ENCODE measurements at places on chromosomes 11 and 22.

DNA sequence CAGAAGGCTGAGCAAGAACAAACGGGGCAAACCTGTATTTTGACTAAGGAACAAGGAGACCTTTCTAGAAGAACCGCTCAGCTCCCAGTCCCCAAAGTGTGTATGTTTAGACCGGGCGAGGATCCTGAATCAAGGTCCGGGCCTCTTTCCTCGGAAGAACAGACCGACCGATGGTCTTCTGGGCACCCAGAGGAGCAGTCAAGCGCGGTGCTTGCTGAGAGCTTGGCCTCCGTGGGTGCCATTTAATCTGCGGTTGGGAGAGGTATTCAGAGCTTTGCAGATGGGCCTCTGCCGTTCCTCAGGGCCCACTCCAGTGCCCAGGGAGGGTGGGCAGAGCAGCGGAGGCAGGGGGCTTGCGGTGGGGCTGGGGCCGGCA lies 26.5 kb upstream of the ATXN10 start:
- DNase-seq = no peak

GRCh38 chr11:113281052-113281725 lies 33.2 kb upstream of the TTC12 start:
- DNase-seq = no peak

- peak; percentile 25 for DNase-seq
Measured at GRCh38 chr22:20436768-20437612, 635 bp downstream of the SCARF2 start.

GRCh38 chr11:12251666-12252560 lies 125.5 kb upstream of the PARVA start:
- DNase-seq = no peak

DNA sequence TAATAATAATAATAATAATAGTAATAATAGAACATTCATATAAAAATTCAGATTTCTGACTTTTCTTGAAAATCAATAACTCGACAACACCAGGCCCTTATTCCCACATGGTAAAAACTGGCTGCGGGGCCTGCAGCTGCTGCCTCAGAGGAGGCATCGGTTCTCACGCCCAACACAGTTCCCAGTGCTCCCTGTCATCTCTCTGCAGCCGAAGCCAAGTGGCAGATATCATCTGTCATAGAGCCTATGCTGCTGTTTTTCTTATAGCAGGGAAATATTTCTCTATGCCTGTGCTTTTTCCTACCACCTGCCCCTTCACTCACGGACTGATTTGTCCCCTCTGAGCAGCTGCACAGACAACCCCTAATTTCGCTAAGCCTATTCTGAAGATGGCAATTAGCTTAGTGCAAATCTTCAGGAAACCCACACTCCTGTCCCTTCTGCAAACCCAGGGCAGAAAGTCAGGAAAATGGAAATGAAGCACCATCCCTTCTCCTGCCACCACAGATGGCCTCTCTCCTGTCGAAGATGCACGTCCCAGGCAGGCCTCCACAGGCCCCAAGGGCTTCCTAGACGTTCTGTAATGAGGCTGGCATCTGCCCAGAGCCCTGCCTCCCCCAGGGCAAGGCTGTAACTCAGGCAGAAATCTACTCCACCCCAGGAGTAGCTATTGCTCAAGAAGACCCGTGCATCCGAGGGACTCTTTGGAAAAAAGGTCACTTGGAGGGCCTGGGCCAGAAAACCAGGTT lies 66.7 kb downstream of the SYN3 start:
- DNase-seq = no peak

DNA sequence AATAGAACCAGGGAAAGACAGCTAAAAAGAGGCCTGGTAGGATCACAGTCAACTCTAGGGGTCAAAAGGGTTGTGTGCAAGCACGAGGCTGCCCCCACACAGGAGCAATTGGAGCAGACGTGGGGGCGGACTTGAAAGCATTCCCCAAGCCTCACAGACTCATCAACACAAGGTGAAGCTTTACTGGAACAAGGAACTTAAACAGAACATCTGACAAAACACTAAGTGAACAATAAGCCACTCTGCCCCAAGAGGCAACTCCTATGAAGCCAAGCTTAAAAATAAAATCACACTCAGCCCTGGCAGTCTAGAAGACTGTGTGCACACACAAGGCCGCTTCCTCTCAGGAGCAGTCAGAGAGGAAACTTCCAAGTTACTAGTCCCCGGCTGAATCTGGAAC lies 32.2 kb upstream of the TEAD1 start:
- no peak for DNase-seq

DNA sequence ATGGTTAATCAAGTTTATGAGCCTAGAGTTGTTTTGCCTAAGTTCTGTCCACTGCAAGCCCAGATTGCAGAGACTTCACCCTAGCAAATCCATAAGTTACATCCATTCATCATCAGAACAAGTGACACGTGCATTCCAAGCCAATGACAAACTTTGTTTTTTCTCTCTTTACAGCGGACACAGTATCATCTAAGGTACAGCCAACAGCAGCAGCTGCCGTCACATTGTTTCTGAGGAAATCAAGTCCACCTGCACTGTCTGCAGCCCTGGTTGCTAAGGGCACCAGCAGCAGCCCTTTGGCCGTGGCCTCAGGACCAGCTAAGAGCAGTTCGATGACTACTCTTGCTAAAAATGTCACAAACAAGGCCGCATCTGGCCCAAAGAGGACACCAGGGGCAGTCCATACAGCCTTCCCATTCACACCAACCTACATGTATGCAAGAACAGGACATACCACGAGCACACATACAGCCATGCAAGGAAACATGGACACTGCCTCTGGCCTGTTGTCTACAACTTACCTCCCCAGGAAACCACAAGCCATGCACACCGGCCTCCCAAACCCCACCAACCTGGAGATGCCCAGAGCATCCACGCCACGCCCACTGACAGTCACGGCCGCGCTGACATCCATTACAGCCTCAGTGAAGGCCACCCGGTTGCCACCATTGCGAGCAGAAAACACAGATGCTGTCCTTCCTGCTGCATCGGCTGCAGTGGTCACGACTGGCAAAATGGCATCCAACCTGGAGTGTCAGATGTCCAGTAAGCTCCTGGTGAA lies 155.8 kb downstream of the C11orf91 start:
- DNase-seq = no peak

DNA sequence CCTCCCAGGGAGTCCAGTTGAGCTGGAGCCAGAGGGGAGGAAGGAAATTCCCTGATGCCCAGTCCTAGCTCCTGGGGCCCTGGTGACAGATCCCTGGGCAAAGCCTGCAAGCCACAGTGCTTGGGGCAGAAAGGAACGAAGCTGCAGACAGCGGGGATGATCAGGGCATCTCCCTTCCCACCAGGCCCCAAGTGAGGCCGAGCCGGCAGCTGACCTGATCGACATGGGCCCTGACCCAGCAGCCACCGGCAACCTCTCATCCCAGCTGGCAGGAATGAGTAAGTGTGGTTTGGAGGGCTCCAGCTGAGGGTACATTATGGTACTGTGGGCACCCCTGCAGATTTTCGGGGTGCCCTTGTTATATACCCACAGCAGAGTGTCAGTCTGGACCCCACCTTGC lies 33.5 kb downstream of the TOM1 start:
- no peak for DNase-seq

- no peak for DNase-seq
Measured at GRCh38 chr22:35891442-35891841, 137.2 kb downstream of the RBFOX2 start.

DNA sequence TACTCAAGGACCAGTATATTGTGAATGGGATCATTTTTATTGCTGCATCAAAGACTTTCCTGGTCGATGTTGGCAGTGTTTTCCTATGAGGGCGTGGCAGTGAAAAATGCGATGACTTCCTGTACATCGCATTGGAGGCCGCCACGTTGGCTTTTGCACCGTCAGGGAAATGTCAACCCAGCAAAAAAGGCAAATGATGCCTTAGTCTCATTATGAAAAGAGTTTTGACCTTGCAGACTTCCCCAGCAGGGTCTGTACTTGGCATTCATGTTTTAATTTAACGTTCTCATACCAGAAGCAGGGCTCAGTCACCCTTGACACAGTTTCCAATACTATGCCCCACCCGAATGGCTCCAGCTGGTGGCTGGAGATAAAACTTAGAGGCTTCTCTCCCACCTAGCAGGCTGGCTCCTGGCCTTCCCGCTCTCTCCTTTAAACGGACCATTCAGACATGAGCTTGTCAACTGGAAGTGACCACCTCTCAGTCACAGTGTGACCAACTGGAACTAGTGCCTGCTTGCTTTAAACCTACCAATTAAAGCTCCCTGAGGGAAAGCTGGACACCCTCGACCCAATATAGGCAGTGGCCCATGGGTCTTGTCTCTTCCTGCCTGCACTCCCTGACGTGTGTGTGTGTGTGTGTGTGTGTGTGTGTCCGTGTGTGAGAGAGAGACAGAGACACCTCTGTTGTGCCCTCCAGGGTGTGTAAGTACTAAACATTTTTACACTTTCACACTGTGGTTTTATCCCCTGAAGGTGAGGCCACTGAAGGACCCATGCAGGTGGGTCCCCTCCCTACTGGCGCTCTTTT lies 8.7 kb upstream of the GDPD5 start:
- DNase-seq = no peak

DNA sequence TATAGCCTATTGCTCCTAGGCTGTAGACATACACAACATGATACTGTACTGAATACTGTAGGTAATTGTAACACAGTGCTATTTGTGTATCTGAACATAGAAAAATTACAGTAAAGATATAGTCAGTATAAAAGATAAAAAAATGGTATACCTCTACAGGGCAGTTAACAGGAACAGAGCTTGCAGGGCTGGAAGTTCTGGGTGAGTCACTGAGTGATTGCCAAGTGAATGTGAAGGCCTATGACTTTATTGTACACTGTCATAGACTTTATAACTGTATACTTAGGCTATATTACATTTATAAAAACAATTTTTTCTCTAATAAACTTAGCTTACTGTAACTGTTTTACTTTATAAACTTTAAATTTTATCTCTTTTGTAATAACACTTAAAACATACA lies 332.4 kb upstream of the ARHGAP42 start:
- no peak for DNase-seq

- no peak for DNase-seq
Measured at GRCh38 chr11:127106938-127107337, 106.4 kb upstream of the KIRREL3 start.

- DNase-seq = no peak
Measured at GRCh38 chr11:21912285-21912684, 280.6 kb upstream of the ANO5 start.

DNA sequence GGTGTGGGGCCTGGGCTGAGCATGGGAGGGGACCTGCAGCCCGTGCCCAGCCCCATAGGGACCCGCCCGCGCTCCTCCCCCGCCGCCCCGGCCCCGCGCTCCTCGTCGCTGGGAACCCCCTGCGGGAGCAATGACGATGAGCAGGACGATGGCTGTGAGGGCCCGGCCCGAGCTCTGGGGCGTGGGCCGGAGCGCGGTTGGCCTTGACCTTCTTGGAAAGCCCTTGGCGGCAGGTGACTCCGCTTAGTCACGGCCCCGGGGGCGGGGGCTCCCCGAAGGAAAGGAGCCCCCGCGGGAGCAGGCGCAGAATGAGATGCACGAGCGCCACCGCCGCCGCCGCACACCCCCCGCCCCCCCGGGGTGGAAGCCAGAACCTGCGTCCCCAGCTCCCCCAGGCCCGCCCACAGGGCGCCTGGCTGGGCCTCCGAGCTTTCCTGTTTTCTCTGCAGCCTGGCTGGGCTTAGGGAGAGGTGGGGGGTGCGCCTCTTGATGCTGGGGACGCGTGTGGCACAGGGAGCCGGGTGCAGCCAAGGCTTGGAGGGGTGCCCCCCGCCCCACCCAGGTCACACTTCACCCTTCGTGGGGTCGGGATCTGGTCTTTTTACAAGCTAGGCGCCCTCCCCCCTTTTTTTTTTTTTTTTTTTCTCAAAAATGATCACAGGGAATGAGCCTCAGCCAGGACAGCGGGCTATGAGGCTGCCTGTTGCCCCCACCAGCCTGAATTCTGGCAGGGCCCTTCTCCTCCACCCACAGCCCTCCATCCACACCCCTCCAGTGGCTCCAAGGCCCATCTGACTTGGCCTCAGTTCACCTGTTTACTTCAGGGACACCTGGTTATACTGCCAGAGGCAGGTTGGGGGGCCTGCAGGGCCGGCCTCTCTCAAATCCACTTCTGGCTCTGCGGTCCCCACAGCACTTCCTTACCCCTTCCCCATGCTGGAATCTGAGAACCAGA lies 17.9 kb downstream of the CRELD2 start:
- peak; percentile 97 for DNase-seq

- no peak for DNase-seq
Measured at GRCh38 chr11:106471276-106471675, 393.8 kb downstream of the AASDHPPT start.

GRCh38 chr11:71551711-71552110 lies 3.5 kb downstream of the KRTAP5-9 start:
- DNase-seq = no peak

- DNase-seq = no peak
Measured at GRCh38 chr22:42717197-42717928, 3.3 kb downstream of the A4GALT start.

DNA sequence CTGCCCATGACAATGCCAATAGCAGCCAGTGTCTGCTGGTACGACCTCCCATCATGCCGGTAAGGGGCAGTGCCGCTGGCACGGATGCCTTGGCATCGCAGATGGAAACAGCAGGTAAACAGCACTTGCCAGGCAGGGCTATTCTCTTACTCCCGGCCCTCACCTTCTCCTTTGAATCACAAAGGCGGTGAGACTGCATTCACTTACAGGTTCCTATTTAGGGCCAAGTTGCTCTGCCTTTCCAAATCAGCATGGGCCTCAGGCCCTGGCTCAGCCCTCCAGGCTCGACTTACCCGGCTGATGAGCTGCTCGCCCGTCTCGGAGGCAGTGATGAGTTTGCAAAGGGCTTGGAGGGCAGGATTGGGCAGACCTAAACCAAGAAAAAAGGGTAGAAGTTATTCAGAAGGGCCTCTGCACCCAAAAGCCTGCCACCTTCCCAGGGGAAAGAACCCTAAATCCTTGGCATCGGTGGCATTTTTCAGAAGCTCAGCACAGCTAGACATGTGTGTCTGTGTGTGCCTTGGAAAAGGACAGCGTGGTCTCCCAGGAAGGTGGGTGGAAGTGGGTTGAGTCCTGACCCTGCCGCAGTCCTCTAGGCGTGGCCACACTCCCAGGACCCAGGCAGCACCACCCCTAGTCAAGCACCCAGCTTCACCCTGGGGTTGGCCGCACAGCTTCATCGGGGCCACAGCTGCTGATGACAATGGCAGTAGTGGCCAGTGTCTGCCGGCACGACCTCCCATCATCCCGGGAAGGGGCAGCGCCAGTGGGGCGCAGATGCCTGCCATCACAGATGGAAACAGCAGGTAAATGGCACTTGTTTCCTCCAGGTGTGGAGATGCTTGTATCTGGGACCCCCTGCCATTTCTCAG lies 73.5 kb upstream of the PITPNB start:
- no peak for DNase-seq

Data from activated naive CD4-positive, alpha-beta T cell treated with Interleukin-2 at 50 U/mL for 16 hours (primary cell).